ENCODE measurements at places on chromosomes 13 and 19.

DNA sequence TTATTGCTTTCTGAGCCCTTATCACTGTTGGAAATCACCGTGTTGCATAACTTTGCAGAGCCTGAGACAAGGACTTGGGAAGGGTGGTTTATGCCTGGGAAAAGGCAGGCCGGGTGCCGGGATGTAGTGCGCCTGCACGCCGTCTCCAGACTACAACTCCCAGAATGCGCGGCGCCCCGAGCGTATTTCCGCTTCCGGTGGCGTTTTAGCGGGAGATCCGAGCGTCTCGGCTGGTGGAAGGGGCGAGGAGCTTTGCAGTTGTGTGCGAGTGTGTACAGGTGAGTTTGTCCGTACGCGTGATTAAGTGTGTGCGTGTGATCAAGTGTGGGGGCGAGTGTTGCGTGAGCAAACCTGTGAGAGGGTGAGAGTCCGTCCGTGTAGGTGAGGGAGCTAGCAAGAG lies 75.4 kb downstream of the PEG3 start:
- no peak for DNase-seq

- no peak for DNase-seq
Observed at GRCh38 chr13:96090240-96091101, 564 bp downstream of the HS6ST3 start.

- no peak for DNase-seq
Observed at GRCh38 chr19:35915443-35915842, 7.3 kb upstream of the TYROBP start.

DNA sequence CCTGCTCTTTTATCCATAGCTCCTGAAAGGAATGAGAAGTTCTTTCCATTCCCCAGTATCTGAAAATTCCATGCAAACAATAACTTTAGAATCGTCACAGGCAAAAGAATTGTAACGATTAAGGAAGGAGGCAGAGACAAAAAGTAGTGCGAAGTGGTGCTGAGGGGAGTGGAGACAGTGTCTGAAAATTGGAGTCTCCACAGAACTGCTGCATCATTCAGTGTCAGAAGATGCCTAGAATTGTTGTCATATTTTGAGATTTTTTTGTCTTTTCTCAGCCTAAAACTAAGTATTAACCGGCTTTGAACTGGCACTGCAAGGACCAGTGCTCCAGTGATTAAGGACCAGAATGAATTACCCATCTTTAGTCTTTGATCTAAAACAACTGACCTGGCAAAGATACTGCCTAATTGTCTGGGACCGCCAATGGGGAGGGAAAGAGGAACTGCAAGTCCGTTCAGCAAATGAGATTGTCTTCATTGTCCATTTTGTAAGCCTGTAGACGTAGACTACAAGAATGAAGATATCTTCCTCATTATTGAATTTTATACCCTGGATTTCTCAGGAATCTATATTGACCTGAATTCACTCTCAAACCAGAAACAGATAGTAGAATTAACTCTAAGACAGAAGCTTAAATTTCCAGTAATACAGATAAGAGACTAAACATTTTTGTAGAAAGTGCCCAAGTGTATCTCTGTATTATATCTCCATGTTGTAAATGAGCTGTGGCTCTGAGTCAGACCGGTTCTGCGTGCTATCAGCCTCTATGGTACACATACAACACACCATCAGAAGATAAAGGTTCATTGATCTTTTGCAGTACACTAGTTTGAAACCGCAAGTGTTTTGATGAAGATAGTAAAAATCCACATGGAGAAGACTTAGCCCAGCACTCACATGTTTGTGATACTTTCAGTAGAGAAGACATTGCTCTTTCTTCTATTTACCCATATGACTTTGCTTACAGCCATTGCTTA lies 293.2 kb downstream of the EFNB2 start:
- DNase-seq, result no peak

DNA sequence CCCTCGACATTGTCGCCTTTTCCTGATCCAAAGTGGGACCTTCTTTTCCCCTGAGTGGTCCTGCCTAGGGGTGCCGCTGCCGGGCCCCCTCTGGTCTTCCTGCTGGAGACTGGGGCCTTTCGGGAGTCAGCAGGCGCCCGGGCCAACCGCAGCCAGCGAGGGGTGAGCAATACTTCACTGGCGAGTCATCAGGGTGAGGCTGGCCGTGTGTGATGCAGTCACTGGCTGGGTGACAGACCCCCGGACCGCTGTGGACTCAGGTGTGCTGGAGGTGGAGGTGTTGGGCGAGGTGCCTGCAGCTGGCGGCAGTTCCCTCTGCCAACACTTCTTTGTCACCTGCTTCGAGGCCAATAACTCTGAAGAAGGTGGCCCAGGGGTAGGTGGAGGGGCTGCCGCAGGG lies 1.5 kb upstream of the CGB5 start:
- DNase-seq, result no peak

DNA sequence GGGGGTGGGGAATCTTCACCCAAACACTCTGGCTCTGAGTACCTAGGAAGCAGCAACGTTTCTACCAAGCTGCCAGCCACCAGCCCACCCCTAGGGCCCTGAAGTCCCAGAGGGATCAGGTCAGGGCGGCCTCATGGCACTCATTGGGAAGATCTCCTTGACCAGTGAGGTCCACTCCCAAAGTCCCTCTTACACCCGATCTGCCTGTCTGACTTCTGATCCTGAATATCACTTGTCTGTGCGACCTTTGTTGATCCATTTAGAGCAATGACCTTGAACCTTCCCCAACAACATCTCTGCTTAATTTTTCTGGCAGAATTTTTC lies 2.1 kb upstream of the GNA15 start:
- no peak for DNase-seq

- DNase-seq, result no peak
Observed at GRCh38 chr19:12913011-12913561, 6.0 kb downstream of the SYCE2 start.

- DNase-seq, result no peak
Observed at GRCh38 chr19:46408664-46409039, 4.7 kb downstream of the CCDC8 start.

GRCh38 chr13:51034906-51035305 lies 76.2 kb downstream of the C13orf42 start:
- no peak for DNase-seq

GRCh38 chr13:40076765-40077362 lies 421.4 kb downstream of the COG6 start:
- DNase-seq, result no peak

DNA sequence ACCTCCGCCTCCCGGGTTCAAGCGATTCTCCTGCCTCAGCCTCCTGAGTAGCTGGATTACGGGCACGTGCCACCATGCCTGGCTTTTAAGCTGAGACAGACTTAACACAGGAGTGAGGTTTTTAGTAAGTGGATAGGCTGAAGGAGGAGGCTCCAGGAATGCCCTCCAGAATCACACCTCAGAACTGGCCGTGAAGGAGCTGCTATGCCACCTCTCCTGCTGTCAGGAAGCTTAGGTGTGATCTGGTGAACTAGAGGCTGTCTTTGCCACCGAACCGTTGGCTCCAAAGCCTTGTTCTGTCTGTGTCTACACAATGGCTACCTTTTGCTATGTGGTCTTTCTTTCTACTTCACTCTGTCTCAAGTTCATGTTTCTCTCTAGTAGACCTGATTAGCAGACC lies 4.2 kb downstream of the PDCD2L start:
- no peak for DNase-seq

- DNase-seq, result no peak
Observed at GRCh38 chr19:53947624-53948023, 15.1 kb upstream of the CACNG8 start.

GRCh38 chr13:25153736-25154135 lies 18.4 kb downstream of the AMER2 start:
- no peak for DNase-seq

DNA sequence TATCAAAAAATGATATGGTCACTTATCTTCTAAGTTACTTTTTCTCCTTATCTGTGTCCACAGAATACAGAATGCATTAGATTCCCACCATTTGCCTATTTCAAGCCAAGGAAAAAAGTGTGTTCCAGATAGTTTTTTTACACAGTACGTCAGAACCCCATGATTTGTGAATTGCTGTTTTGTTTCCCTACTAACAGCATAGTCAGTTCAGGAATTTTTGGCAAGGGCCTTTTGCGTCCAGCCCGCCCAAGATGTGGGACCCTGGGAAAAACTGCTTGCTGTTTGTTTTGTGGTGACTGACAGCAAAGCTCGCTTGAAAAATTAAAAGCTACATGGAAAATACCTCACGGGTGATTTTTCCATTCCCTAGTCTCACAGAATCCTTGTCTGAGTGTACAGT lies 20.4 kb upstream of the FAM216B start:
- DNase-seq, result no peak

DNA sequence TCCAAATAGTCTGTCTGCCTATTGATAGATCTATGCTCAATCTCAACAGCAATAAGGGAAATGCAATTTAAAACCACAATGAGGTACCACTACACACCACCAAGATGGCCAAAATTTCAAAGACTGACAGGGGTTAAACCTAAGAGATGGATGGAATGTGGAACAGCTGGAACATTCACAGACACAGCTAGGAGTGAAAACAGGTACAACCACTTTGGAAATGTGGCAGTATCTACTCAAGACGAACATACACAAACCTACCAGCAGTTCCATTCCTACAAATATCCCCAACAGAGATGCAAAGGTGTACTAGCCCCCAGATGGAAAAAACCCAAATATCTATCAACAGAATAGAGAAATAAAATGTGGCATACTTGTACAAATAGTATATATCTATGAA lies 86.4 kb downstream of the TSC22D1 start:
- no peak for DNase-seq

DNA sequence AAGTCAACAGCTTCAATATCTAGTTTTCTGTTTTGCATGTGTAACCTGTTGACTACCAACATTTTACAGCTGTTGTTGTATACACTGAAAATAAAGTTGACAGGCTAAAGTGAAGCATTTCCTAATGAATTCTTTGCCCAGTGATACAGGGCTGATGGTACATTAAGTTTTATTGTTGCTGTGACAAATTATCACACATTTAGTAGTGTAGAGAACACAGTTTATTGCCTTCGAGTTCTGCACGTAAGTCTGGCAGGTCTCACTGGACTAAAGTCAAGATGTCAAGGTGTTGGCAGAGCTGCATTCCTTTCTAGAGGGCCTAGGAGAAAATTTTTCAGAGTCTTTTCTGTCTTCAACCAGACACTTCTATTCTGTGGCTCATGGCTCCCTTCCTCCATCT lies 184.2 kb downstream of the SLITRK6 start:
- DNase-seq, result no peak

DNA sequence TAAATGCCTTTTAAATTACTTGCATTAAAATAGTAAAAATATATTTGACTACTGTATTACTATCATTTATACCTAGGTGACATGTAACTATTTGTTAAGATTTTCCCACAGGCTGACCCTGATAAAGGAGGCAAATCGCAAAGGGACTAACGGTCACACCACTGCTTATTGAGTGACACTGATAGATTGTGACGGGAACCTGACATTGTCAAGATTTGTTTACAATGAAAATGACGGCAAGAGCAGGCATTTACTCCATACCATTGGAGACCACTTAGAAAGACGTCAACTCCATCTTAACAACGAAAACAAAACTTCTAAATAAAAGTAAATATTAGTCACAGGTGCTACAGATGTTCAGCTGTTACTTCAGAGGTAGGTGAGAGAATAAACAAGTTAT lies 289.0 kb downstream of the DACH1 start:
- no peak for DNase-seq

DNA sequence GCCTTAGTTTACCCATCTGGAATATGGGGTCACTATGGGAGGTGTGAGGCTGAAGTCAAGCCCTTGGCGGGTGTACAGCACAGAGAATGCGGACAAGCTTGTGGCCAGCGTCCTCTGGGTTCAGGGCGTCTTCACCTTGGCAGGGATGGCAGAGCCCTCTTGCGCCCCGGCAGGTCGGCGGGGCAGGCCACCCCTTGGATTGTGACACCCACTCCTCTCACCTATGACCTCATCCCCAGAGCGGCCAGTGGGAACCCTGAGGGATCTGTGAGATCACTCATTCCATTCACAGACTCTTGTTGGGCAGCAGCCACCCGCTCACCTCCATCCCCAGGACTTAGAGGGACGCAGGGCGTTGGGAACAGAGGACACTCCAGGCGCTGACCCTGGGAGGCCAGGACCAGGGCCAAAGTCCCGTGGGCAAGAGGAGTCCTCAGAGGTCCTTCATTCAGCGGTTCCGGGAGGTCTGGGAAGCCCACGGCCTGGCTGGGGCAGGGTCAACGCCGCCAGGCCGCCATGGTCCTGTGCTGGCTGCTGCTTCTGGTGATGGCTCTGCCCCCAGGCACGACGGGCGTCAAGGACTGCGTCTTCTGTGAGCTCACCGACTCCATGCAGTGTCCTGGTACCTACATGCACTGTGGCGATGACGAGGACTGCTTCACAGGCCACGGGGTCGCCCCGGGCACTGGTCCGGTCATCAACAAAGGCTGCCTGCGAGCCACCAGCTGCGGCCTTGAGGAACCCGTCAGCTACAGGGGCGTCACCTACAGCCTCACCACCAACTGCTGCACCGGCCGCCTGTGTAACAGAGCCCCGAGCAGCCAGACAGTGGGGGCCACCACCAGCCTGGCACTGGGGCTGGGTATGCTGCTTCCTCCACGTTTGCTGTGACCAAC lies at the start of gene SPACA4:
SPACA4 (plus strand) TSS at position 280 of the 896 bp plus-strand sequence; CDS start at position 517, 237 bp downstream.
- DNase-seq, result no peak

- DNase-seq, result no peak
Observed at GRCh38 chr13:85632526-85633195, 166.6 kb downstream of the SLITRK6 start.

DNA sequence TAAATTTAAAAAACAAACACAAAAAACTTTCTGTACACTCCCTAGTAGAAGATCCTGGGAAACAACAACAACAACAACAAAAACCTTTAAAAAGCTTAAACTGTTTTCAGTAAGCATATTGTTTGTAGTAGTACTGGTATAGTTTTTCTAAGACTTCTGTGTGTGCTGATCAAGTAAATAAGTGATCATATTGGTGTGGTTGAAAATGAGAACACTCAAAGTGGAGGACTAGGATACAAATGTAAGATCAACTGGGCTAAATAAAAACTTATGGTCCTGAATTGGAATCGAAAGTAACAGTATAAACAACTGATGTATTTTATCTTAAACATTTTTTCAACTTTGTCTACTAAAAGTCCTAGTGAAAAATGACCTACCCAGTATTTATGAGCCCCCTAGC lies 135.5 kb downstream of the FOXO1 start:
- DNase-seq, result no peak

DNA sequence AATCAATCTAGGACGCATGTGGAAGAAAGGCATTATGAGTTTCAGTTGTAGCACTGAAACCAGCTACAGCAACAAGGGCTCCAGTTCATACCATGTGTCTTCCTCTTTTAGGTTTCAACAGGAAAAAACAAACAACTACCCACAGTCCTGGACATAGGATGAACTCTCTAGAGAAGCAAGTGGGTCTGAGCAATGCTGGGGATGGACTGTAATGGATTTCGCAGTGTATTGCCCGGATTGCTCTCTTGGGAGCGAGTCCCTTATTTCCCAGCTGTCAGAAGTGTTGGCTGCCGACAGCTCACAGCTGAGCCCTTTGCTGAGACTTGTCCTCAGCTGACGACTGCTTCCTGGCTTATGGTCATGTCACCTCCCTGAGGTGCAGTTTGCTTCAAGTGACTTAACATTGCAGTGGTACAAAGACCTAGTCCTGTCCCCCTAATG lies 12.1 kb upstream of the MYCBP2 start:
- no peak for DNase-seq

Data from CD8-positive, alpha-beta memory T cell (primary cell).